ENCODE measurements at places on chromosomes 1 and 21.

DNA sequence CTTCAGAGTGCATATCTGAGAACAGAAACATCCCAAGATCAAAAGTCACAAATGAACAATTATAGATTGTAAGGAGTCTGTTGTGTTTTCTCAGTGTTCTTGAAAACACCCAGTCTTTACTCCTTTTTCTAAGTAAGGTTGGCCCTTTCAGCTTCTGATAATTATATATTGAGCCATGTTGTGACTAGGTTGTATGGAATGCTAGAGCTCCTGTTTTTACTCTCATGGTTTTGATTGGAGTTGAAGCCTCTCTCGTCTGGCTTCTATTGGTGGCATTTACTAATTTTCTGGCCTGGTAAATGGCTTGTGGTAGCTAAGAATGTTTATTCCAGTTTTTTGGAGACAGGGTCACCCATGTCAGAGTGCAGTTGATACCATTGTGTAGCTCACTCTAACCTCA lies 84.7 kb downstream of the NDUFS5 start:
- DNase-seq = no peak

- DNase-seq = no peak
Observed at GRCh38 chr1:156399355-156400125, 30.5 kb downstream of the RHBG start.

DNA sequence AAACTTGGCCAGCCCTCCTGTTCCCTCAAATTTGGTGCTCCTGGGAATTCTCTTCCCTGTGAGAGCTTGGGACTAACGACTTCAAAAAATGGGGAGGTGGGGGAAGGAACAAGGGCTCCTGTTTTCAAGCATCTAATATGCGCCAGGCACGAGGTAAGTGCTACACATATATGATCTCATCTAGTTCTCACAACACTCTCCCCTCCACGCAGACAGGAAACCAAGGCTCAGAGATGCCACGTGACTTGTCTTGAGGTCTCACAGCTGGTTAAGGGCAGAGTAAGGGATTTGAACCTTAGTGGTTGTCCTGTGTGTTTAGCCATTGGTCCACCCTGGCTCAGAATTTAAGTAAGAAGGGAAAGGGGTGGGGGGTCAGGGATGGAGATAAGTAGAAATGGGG lies 125.9 kb downstream of the DMRTB1 start:
- peak; percentile 18 for DNase-seq

- no peak for DNase-seq
Observed at GRCh38 chr1:12583484-12583883, 34.5 kb downstream of the DHRS3 start.

DNA sequence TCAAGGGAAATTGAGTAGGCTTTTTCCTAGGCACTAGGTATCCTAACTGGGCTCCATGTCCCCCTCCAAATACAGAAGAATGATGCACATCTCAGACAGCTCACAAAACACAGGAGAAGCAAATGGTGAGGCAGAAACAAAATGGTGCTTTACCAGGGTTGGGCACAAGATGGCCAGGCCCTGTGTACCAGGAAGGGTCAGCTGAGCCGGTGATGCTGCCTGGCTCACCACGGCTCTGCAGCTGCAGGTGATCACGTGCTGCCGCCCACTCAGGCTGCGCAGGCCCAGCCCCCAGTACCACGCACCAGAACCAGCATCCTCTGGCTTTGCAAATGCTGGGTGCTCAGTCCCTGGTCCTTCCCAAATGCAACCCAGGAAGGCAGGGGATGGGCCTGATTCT lies 993 bp upstream of the DSCAM start:
- DNase-seq = no peak

DNA sequence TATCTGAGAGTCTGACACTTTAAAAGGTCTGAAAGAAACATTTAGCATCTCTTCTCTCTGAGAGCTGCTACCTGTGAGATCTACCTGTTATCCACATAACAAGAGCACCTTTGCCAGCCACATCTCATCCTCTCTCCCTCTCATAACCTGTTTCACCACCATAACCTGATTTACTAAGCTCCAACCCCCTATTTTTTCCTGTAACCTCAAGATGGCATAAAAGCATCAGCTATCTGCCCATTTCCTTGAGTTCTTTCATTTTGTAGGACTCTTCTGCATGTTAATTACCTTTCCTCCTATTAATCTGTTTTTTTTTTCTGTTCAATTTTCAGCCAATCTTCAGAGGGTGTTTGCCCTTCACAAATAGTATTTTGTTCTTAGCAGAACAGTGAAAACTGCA lies 136.5 kb upstream of the KCNK1 start:
- DNase-seq = no peak

GRCh38 chr1:33321178-33321577 lies 280 bp upstream of the A3GALT2 start:
- DNase-seq = no peak

GRCh38 chr1:240691501-240691900 lies 79.5 kb upstream of the GREM2 start:
- no peak for DNase-seq

GRCh38 chr1:81617308-81617967 lies 183.3 kb upstream of the ADGRL2 start:
- DNase-seq = no peak

- DNase-seq = no peak
Observed at GRCh38 chr1:219805191-219805590, 123.2 kb downstream of the SLC30A10 start.

DNA sequence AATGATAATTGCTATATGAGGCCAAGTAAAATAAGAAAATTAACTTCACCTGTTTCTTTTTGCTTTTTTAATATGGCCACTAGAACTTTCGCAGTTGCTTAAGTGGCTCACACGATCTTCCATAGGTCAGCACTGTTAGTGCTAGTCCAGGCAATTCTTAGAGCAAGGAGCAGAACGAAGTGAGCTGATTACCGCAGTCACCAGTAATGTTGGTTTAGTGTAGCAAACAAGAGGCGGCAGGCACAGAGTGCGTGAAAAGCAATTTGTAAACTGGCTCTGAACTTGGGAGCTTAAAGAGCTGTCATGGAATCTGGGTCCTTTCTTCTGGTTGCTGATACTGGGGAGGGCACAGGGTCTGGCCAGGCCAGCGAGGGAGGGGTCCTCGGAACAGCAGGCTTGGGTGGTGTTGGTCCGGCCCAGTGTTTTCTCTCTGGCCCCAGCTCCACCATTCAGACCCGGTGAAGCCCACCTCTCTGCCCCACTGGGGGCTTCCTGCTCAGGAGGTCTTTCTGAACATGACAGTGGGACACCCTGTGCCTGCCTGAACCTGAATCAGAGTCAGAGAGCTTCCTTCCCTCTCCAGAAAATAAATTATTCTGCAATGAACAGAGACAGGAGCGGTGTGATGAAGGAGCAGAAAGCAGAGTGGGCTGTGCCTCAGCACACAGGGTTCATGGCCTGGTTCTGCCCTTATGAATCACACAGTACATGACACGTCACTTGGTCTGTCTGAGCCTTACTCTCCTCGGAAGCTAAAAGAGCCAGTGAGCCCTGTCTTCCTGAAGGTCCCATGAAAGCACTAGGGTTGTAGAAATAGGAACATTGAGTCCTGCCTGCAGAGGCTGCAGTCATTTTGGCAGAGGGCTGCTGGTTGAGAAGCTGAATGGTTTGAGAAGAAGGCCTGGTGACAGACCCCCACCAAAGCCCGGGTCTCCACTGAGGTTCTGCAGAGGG lies 11.9 kb downstream of the ETS2 start:
- DNase-seq = no peak

- no peak for DNase-seq
Observed at GRCh38 chr1:48186306-48186839, 36.1 kb upstream of the SLC5A9 start.

DNA sequence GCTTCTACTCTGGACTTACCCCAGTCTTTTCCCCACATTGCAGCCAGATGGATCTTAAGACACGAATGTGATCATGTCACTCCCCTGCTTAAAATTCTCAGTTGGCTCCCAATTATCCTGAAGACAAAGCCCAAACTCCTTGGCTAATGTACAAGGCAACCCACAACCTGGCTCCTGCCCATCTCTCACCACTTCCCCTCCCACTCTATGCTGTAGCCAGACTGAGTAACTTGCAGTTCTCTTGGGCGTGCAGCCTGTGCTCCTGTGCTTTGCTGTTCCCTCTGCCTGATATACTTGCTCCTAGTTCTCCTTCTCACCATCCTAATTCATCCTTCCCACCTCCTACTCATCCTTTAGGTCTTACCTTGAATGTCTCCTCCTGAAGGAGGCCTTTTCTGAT lies 56.2 kb downstream of the LGR6 start:
- DNase-seq = no peak

GRCh38 chr1:64502083-64502482 lies 32.2 kb downstream of the CACHD1 start:
- no peak for DNase-seq

- DNase-seq = no peak
Observed at GRCh38 chr21:21137986-21138385, 139.8 kb downstream of the NCAM2 start.

DNA sequence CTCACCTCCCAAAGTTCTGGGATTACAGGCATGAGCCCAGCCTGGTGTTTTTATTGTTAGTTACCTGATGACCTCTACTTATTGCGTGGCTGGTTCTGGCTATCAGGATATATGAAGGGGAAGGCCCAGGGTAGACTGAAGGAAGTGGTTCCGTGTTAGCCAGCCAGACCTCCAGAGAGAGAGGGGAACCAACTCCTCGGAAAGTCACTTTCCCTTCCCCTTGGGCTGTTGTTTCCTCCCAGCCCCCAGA lies 2.5 kb upstream of the RCSD1 start:
- DNase-seq = no peak

DNA sequence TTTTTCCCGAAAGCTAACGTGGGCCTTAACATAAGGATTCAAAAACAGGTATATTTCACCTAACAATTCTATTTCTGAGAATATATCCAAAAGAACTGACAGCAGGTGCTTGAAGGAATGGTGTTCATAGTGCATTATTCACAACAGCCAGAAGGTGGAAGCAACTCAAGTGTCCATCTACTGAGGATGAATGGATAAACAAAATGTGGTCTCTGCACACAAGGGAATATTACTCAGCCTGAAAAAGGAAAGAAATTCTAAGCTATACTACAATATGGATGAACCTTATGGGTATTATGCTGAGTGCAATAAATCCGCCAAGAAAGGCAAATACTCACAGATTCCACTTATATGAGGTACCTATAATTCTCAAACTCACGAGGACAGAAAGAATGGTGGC lies 6.1 kb upstream of the RIPPLY3 start:
- no peak for DNase-seq

DNA sequence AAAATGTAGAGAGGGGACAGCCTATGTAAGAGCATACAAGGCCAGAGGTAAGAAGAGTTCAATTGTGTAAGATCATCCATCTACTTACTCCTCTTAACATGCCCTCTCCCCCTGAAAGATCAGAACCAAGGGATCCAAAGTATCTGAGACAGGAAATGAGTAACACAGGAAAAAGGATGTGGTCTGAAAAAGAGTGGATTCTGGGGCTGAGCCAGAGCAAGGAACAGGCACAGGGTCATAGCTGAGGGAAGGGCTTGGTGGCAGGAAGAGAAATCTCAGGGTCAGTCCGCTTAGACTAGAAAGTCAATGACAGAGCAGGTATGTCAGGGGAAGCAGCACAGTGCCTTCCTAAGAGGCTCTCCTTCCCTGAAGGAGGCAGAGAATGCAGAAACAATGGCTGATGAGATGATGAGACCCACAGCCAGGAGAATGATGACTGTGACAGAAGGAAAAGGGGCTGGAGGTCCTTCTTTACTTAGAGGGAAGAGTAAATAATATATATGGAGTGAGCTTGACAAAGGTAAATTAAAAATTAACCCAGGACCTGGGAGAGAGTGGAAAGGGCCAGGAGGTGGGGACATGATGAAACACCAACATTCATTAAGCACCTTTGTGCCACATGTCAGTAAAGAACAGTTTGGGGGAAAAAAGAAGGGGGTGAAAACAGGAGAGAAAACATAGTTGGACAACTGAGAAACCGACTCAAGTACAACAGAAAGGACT lies 26.2 kb upstream of the A3GALT2 start:
- no peak for DNase-seq

- no peak for DNase-seq
Observed at GRCh38 chr21:39109596-39110210, 73.5 kb downstream of the PSMG1 start.

- DNase-seq = no peak
Observed at GRCh38 chr21:34336245-34336644, 27.6 kb upstream of the KCNE2 start.

DNA sequence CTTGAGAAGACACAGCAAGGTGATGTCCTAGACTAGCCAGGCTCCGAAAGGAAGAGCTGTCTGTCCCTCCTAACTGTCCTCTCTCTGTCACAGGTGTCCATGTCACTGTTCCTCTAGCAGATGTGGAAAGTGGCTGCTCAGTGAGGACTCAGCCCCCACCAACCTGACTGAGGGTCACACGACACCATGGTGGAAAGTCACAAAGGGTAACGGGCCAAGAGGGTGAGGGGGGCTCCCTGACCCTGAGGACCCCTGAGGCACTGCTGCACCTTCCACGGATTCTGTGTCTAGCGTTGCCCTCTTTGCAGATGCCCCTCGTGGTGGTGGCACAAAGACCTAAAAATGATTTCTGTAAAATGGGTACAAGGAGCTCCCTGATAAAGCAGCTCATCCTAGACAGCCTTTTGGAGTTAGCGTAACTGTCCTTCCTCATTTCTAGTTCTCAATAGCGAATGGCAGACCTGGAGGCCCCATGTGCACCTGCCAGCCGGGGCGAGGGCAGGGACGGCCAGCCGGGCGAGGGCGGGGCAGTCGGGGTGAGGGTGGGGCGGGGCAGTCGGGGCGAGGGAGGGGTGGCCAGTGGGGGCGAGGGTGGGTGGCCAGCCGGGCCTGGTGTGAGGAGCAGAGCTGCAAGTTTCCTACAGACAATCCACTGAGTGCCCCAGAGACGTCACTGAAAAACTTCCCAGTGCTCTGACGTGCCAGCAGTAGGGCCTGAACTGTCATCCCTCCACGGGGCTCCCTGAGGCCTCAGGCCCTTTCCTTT lies 23.4 kb downstream of the POFUT2 start:
- DNase-seq = peak; percentile 18

- DNase-seq = no peak
Observed at GRCh38 chr1:225908013-225908640, 15.9 kb downstream of the PYCR2 start.

- peak; percentile 74 for DNase-seq
Observed at GRCh38 chr1:213985209-213986019, 2.4 kb upstream of the PROX1 start.

DNA sequence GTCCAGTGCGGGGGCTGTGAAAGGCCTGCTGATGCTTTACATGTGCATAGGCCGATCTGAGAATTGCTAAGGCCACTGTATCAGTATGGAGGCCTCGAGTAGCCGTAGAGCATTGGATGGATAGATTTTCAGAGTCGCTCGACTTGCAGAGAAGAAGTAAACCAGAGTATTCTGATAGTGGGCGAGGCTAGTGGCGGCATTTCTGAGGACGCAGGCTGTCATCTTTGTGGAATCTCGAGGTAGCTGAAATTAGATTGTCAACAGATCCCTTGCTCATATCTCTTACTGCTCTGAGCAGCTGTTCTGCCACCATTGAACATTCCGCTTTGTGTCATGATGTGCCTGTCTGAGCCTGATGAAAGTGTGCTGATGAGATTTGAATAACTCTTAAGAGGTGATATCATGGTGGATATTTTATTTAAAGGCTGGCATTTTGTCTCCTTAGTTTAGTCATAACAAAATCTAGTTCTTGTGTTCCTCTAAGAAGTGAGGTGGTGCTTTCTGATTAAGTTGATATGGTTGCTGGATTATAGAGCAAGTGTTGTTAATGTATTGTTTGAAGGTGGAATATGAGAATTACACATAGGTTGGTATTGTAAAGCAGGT lies 1.5 kb downstream of the KIF1B start:
- peak; percentile 49 for DNase-seq

Data from ecto neural progenitor cell (in vitro differentiated cells).